Lower leg skin (tissue), 4 donors: ENCODE measurements at places on chromosomes 7 and 10.

DNA sequence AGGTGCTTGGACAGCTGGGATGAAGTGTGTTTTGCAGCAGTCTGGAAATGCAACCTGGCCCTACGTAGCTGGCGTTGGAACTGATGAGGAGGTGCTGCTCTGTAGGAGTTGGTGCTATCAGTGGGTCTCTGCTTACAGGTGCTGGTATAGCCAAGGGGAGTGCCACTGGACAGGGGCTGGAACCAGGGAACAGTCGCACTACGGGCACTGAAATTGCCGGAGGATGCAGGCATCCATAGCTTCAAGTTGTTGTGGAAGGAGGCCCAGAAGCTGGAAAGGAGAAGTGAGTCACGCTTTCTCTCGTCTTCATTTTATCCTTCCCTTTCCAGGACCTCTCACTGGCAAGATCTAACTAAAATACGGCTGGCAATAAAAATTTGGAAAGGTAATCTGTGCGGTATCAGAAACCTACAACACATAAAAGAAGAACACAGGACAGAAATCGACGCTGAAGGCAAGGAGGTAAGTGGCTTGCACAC, 25.8 kb downstream of the MACC1 start:
- no peak for DNase-seq

DNA sequence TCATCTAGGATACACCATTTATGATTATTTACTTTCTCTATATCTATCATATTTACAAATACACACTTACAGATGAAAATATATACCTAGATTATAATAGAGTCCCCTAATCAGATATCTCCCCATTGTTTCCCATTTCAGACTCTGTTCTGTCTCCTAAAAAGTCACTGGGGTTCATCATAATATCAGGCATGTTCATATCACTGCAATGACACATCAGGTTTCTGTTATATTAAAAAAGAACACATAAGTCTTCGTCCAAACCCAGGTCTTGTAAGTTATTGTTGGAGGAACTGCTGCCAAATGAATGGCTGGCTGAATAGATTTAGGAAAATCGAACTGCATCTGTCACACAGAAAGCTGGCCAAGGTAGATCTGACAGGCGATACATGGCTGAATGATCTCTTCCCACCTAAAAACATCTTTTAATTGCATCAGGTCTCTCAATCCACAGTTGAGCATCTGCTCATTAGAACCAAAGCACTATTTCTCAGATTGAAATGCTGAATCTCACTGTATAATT, 178.7 kb downstream of the CACNA2D1 start:
- DNase-seq, result no peak

GRCh38 chr10:25573316-25573715, 360.7 kb upstream of the MYO3A start:
- DNase-seq, result no peak

- no peak for DNase-seq
These were observed 58.5 kb downstream of the ELMO1 start for GRCh38 chr7:37390114-37390513.

- no peak for DNase-seq
These were observed 2.9 kb upstream of the TMEM225B start for GRCh38 chr7:99594948-99595745.

DNA sequence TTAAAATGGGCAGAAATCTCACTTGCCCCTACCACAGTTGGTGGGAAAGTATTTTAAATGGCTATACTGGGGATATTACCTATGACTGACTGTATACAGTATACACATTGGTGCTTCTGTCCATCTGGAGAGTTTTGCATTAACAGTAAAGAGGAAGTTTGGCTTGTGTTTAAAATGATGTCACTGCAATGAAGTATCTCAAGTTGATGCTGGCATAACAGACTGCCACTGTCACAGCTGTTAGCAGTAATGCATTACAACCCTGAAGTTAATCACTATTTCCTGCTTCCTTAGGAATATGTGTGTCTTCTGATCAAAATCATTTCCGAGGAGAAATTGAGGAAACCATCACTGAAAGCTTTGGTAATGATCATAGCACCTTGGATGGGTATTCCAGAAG, 1.9 kb downstream of the DKK1 start:
- no peak for DNase-seq

- DNase-seq, result no peak
These were observed 12.6 kb downstream of the TBATA start for GRCh38 chr10:70772627-70773026.

- no peak for DNase-seq
These were observed 39.9 kb upstream of the TMEM229A start for GRCh38 chr7:124072603-124073309.

GRCh38 chr10:47339186-47339735, 8.9 kb upstream of the RBP3 start:
- DNase-seq, result no peak

DNA sequence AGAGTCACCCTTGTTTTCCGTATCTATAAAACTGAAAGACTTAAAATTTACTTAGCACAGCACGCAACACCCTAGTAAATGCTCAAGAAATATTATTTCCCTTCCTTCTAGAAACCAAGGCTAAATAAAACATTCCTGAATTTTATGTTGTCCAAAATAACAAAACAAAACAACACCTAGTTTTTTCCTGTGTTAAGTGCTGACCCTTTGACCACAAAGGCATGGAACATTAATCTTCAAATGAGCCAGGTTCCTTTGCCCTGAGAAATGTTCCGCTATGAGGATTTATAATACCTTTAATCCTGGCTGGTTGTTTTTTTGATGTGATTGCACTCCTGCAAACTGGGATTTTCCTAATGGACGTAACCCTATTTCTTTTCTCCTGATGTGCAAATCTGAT, 29.0 kb upstream of the DGKI start:
- no peak for DNase-seq

GRCh38 chr10:13016886-13017285, 15.4 kb upstream of the CCDC3 start:
- no peak for DNase-seq

GRCh38 chr7:85634951-85635350, 448.1 kb upstream of the SEMA3D start:
- no peak for DNase-seq

DNA sequence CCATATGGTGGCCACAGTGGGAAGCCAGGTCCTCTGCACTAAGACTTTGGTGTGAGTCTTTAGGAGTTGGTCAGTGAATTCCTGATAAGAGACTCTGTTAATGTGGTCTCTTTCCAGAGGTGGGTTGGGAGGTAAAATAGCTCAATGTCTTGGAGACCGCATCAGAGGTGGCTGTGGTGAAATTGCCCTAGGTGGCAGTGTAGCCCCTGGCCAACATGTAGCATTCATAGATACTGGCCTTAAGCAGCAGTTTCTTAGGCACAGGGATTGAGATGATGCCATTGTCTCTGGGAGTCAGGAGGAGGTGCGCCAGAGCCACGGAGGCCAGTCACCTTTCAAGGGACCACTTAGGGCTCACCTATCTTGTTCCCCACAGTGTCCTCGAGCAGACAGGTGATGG, 202.8 kb downstream of the CREB5 start:
- DNase-seq, result no peak

DNA sequence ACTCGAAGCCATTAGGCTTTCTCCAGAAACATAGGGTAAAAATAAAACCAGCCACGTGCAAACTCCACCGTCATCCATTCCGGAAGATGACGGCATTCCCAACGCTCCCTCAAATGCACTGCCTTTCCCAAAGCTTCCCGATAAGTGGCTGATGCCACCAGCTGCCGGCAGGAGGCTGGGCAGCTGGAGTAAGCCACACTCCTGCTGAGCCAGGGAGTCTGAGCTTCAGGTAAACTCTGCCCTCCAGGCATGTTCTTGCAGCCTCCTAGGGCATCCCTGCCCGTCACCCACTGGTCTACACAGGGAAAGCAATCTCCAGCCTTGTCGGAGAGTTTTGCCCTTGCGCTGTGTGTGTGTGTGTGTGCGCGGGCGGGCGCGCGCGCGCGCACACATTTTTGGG, 40.5 kb upstream of the TMEM273 start:
- no peak for DNase-seq

DNA sequence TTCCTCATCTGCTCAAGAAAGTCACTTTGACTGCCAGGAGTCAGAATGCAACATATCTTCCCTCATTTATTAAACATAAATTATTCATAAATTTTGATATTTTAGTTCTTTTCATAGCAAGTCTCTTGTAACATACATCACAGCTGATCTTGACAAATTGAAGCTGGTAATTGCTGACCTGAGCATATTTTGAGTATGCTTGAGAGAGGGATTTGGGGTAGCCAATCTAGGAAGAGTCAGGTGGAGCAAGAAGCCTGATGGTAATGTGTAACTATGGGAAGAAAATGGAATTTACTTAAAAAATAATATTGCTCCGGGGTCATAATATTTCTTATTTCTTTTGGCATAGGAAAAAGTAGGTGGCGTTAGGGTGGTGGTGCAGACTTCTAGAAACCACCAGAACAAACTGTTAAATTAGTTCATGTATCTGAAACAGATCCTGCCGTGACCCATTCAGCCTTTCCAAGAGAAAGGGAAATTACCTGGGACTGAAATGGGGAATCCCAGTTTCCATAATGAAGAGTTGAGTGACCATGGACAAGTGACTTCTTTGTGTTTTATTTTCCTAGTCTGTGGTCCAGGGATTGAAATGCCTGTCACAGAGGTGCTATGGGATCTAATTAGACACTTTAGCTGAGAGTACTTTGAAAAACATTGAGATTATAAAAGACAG, 12.9 kb downstream of the CPED1 start:
- DNase-seq, result no peak

DNA sequence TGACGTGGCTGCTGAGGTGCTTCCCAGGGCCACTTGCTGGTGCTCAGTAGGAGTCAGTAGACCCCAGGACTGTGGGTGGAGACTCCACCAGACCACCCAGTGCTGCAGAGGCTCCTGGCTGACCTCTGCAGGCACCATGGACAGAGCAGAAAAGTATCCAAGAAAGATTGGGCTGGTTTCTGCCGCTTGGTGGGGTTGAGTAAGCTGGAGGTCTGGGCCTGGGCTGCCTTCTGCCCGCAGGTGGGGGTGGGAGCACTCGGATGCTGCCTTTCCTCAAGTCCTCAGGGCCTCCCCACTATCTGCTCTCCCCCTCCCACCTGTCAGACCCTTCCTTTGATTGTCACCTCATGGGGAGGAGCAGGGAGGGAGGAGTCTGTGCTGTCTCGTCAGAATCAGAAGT, 91.6 kb downstream of the WDR37 start:
- peak; percentile 31 for DNase-seq

GRCh38 chr7:128830231-128831177, at the start of gene FLNC:
FLNC (plus strand) TSS chr7:128830406; CDS start chr7:128830638, 232 bp downstream.
- no peak for DNase-seq
